Fibroblast of mammary gland (primary cell): ENCODE measurements at places on chromosomes 2 and 18.

- DNase-seq = no peak
These were observed 44.1 kb upstream of the SP5 start for GRCh38 chr2:170671079-170671478.

DNA sequence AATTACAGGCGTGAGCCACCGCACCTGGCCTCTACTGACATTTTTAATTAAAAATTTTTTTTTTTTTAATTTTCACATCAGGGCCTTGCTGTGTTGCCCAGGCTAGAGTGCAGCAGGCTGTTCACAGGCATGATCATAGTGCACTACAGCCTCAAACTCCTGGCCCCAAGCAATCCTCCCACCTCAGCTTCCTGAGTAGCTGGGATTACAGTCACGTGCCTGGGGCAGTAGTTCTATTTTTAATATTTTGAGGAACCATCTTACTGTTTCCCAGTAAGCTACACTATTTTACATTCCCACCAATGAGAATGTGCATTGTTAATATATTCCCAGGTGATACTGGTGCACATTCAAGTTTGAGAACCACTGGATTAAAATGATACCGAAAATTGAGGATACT is 92.7 kb downstream of the WDSUB1 start:
- no peak for DNase-seq

GRCh38 chr2:43461453-43462073 is 134.3 kb downstream of the THADA start:
- DNase-seq = no peak

DNA sequence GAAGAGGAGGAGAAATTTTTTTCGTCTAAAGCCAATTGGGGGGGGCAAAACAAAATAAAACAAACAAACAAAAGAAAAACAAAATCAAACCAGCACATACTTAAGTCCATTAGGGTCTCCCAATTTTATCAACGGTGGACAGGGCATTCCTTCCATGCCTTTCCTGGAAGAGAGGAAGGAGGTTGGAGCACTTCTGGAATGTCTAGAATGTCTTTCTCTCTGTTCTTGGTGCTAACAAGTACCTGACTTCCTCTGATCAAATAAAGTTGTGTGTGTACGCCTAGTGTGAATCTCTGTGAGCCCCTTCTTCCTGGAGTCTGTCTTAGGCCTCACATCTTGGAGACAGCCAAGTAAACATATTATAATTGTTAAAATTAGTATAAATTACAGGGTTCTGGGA is 399.0 kb upstream of the LRRTM1 start:
- no peak for DNase-seq
